ENCODE measurements at places on chromosomes 11 and 22.
A peak's percentile ranks its signal among the peaks of the same experiment; 100 is the strongest.

DNA sequence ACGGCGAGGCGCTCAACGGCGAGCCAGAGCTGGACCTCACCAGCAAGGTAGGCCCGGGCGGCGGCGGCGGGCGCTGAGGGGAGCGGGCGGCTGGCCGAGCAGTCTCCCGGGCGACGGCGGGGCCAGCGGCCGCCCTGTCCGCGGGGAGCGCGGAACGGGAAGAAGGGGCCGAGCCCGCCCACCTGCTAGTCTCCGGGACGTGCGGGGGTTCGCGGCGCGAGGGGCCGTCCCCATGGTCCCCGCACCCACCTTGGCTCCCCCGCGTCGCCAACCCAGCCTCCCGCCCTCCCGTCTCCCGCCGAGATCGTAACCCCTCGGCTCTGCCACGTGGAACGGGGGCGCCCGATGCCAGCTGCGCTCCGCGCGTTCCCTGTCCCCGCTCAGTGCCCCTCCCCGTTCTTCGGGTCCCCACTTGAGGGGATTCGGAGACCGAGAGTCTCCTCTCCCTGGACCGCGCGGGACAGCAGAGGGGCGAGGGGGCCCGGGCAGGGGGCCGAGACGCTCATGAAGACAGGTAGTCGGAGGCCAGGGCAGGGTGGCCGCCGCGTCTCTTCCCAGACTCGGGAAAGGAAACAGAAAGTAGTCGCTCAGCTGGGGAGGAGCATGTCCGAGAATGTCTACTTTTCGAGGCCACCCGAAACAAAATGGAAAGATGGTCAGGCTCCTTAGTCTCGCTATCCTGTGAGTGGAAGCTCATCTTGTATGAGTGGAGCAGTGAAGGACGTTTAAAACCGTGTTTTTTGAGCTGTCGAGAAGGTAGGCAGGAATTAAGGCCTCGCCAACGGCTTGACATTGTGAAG lies 557 bp downstream of the GTPBP1 start:
- DNase-seq = no peak

GRCh38 chr22:19114984-19115552 lies 7.1 kb downstream of the DGCR2 start:
- DNase-seq = no peak

- DNase-seq = no peak
Measured at GRCh38 chr22:17060126-17060525, 24.7 kb upstream of the IL17RA start.

- no peak for DNase-seq
Measured at GRCh38 chr11:15307619-15308024, 192.9 kb downstream of the INSC start.

GRCh38 chr11:63552921-63553320 lies 10.3 kb downstream of the PLAAT2 start:
- no peak for DNase-seq

- no peak for DNase-seq
Measured at GRCh38 chr11:64814712-64815187, 4.4 kb upstream of the MEN1 start.

DNA sequence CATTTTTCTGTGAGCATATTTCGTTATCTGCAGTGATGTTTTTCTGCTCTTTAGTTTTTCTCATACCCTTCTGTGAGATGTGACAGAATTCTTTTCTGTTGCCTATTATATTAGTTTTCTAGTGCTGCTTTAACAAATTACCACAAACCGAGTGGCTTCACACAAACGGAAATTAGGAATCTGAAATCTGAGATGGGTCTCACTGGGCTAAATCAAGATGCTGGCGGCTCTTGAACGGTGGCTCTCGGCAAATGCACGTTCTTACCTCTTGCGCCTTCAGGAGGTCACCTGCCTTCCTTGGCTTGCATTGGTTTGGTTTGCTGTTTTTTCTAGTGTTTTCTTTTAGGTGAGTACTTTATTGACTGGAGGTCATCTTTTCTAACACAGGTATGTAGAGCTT lies 13.0 kb downstream of the ZBED4 start:
- no peak for DNase-seq

GRCh38 chr11:69645801-69646492 lies 5.0 kb downstream of the CCND1 start:
- DNase-seq = no peak

DNA sequence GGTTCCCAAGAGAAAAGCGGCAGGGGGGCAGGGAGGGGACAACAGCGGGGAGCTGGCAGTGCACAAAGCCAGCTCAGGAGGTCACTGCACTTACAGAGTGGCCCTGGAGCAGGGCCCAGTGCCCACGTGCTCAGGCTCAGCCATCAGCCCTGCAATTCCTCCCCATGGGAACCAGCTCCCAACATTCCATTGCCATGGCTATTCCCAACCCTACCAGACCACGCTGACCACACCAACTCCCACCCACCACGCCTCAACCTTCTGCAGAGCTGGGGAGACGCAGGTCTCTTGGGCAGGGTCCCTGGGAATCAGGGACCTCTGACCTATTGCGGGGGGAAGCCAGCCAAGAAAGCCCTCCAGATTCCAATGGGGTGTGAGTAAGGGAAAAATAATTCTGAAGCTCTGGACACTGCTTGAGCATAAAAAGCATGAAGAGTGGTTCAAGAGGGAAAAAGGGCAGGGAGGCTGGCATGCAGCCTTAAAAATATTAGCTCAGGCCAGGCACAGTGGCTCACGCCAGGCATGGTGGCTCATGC lies 38.3 kb upstream of the TFIP11 start:
- DNase-seq = peak; percentile 80

DNA sequence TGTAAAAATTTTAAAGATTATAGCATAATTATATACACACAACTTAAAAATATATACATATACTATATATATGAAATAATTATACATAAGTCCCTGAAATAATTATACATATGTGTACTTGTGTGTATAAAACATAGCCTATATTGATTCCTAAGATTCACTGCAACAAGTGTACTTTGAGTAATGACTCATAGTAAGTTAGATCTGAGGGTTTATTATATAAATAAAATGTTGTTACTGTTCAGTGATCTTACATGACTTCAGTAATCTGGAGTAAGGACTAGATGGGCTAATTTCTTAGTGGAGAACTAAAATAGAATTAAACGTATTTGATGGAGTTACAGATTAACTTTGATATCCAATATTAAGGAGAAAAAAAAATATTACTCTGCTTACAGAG lies 350.5 kb downstream of the CNTN5 start:
- DNase-seq = no peak

GRCh38 chr22:47011131-47011858 lies 248.8 kb downstream of the TBC1D22A start:
- DNase-seq = no peak

DNA sequence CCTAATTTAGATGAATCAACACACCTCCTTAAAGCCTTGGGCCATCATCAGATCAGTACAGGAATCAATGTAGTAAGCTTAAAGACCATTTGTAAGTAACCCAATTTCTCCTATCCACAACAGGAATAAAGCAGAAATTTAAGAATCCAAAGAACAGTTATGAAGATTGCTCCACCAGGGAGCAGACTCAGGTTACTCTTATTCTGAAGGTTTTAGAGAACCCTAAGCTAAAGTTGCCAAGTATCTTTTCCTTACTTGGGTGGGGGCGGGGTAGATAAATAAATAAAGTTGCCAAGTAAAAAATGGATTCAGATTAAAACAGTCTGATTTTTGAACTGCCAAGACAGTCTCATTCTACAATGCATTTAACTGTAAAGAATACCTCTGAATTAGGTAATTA lies 18.1 kb downstream of the CKAP5 start:
- DNase-seq = no peak

GRCh38 chr11:12666915-12667314 lies 7.3 kb upstream of the TEAD1 start:
- DNase-seq = no peak

GRCh38 chr11:128905345-128906184 lies 14.4 kb downstream of the KCNJ5 start:
- DNase-seq = no peak

GRCh38 chr11:107752949-107753822 lies 41.3 kb upstream of the SLN start:
- DNase-seq = no peak

DNA sequence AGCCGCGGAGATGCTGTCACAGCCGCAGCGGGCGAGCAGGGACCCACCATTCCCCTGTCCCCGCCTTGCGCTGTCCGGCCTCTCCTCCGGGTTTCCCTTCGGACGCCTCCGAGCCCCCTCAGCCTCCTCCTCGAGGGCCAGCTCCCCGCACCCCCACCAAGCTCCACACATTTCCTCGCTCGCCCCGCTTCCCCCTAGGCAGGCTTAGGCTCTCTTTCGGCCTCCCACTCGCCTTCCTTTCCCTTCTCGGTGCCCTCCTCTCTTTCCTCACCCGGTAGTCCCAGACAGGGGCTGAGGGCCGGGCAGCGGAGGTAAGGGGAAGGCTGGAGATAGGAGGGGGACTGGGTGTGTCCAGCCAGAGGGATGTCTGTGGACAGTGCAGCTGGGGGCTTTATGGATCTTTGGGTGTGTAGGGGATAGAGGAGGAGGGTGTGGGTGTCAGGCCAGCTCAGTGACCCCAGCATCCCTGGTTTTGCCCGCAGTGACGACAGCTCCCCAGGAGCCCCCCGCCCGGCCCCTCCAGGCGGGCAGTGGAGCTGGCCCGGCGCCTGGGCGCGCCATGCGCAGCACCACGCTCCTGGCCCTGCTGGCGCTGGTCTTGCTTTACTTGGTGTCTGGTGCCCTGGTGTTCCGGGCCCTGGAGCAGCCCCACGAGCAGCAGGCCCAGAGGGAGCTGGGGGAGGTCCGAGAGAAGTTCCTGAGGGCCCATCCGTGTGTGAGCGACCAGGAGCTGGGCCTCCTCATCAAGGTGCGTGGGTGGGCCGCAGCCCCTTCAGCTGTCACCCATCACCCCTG lies 1.6 kb downstream of the KCNK4 start:
- no peak for DNase-seq

DNA sequence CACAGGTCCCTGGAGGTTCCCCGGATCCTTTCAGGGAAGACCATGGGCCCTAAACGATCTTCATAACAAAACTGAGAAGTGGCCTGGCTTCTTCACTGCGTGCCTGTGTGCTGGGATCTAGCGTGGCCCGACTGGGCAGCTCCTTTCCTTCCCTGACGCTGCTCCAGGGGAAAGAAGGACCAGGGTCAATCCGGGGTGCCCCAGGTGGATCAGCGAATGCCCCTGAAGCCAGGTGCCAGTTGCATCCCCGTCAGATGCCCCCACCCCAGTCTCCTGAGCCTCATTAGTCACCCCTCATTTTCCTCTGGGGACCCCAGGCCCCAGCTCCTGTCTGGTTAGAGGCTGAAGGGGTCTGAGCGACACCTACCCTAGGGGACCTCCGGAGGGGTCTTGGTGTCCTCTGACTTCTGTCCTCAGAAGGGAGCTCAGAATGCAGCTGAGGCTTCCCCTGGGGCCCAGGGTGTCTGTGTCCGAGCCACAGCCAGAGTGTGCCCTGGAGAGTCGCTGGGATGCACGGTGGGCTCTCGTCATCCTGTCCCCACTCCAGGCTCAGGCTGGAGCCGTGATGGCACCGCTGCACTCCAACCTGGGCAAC lies 18.7 kb upstream of the MUC6 start:
- no peak for DNase-seq

GRCh38 chr11:112983887-112984286 lies 22.7 kb downstream of the NCAM1 start:
- DNase-seq = no peak

DNA sequence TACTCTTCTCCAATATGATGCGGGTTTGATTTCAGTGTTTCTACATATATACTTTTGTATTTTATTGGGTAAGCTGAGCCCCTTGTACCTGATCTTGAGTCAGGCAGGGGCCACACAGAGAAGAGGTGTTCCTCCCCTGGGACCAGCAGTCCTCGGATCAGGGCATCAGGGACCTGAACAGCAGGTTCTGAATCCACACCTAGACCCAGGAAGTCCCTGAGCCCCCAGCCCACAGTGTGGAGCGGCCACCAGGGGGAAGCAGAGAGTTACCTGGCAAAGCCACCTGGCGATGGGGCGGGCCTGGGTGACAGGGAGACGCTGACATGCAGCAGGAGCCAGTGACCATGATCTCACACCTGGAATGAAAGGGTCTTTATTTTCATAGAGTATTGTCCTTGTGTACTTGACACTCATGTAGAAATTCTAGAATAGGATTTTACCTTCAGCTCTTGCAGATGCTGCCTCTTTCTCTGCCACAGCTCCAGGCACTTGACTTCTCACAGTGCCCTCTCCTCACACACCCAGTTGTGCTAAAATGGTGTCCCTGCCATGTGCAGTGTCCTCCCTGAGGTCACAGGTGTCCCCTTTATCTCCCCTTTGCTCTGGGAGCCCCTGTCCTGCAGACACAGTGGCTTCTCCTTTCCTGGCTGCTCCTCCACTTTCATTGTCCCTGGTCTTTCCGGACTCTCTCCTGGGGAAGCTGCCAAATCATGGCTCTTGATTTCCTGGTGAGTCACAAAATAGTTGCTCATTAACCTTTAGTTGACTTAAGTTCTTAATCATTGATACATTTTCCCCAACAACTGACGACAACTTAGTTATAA lies 48.5 kb downstream of the GGTLC2 start:
- DNase-seq = no peak

DNA sequence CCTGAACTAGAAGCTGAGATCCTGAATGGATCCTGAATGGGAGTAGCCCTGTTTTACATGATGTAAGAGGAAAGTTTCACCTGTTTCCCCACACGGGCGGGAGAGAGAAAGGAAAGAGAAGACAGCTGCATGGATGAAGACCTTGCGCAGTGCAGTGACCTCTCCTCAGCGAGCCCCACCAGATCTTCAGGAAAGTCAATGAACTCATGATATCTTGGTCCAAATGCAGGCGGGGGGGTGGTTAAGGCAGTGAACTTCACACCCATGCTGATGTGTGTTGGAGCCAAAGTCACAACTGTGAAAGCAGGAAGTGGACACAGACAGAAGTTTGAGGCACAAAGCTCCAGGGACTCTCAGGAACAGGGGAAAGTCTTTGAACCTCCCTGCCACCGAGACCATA lies 8.6 kb upstream of the FJX1 start:
- DNase-seq = no peak

GRCh38 chr11:27367881-27368280 lies 4.9 kb upstream of the CCDC34 start:
- DNase-seq = no peak

DNA sequence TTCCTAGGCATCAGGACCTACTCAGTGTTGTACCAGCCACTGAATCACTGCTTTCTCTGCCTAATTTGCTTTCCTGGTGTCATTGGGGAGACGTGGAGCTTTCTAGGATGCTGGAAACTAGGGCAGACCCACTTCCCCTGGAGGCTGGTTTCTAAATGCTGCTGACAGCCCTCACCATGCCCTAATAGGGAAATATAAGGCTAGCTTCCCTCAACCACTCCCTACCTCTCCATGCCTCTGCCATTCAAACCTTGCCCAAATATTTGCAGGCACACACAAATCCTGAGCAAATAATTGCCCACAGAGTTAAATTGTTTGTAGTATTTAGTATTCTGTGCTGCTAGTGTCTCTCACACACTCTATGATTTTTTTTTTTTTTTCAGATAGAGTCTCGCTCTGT lies 310.2 kb downstream of the DDX10 start:
- no peak for DNase-seq

DNA sequence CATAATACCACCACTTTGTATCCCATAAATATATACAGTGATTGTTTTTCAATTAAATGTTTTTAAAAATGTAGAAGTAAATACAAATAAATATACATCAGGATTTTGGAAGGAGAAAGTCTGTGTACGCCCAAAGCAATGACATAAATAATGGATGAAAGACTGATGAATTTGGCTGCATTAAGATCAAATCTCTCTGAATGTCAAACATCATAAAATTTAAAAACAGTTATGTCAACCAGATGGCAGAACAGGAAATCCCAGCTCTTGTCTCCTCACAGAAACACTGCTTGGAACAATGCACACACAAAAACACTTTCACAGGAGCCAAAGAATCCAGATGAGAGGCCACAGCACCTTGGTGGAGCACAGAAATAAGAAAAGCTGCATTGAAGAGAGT lies 332.9 kb downstream of the NTM start:
- DNase-seq = no peak

- DNase-seq = no peak
Measured at GRCh38 chr11:70473873-70474690, 75.8 kb downstream of the CTTN start.

All from AG09309 (cell line).